H7 (cell line): ENCODE measurements at places on chromosomes 5 and 9. TPM values are rescaled to one million over a fixed set of nuclear protein-coding genes. Genes with fewer than 3 reads are reported as not detected.

IL4 gene
- not detected in 2 replicates for total RNA-seq

DNA sequence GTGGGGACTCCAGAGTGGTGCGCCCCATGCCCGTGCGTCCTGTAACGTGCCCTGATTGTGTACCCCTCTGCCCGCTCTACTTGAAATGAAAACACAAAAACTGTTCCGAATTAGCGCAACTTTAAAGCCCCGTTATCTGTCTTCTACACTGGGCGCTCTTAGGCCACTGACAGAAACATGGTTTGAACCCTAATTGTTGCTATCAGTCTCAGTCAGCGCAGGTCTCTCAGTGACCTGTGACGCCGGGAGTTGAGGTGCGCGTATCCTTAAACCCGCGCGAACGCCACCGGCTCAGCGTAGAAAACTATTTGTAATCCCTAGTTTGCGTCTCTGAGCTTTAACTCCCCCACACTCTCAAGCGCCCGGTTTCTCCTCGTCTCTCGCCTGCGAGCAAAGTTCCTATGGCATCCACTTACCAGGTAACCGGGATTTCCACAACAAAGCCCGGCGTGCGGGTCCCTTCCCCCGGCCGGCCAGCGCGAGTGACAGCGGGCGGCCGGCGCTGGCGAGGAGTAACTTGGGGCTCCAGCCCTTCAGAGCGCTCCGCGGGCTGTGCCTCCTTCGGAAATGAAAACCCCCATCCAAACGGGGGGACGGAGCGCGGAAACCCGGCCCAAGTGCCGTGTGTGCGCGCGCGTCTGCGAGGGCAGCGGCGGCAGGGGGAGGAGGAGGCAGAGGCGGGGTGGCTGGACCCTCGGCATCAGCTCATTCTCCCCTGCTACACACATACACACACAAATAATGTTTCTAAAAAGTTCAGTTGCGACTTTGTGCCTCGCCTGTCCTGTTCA lies 668 bp downstream of the GLIS3 start:
- peak; percentile 78 for DNase-seq

GABRA1 gene
- total RNA-seq: 0.76 and 1.4 TPM in 2 replicates

DNA sequence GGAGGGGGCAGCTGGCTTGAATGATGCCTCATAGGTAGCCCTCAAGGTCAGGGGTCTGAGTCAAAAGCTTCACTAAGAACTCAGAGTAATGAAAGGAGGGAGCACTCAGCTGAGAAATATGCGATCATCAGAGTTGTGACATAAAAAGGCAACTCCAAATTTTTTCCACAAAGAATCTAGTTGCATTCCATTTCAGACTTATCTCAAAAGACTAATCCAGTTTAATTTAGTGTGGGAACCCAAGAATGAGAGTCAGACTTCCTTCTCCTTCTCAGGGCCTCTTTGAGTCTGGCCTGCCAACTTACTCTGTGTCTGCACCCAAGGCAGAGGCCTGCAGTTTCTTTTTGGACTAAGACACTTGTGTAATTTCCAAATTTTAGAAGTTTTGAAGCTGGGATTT lies 34.7 kb downstream of the GABRP start:
- no peak for DNase-seq

DNA sequence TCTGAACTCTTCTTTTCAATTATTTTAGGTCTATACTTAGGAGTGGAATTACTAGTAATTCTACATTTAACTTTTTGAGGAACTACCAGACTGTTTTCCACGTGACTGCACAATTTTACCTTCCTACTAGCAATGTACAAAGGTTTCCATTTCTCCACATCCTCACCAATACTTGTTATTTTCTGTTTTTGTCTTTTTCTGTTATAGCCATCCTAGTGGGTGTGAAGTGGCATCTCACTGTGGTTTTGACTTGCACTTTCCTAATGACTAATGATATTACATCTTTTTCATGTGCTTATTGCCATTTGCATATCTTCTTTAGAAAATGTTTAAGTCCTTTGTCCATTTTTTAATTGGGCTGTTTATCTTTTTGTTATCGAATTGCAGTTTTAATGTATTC lies 136.9 kb upstream of the EGFLAM start:
- DNase-seq: no peak

DNA sequence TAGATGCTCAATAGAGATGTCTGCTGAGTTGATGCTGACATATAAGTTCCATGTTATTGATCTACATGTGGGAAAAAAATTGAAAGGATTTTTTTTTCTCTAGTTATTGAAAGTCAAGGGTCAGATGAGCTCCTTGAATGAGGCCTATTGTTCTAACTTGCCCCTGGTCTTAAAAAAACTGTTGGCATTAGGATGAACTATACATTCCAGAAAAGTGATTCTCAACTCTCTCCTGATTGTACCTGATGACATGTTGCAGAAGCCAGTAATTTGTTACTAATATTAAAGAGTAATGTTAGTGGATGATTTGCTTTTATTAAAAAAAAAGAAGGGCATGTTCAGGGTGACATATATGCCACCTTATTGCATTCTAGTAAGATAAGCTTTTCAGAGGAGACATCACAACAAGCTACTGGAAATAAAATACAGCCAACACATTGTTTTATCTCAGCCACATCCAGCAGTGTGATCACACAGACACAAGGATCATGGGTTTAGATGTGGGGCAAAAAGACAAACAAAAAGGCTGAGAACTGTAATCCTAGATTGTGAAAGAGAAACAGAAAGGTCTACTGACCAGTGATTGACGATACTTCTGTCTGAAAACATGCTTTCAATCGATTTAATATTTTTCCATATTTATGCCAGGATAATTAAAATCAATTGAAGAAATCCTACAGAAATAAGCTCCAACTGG lies 1314.1 kb upstream of the C9orf72 start:
- DNase-seq: no peak

- DNase-seq: no peak
Observed at GRCh38 chr5:12911156-12911555, 1006.9 kb upstream of the CTNND2 start.

NR2F1-AS1 gene
- total RNA-seq: 1.1 and 1.8 TPM in 2 replicates

DNA sequence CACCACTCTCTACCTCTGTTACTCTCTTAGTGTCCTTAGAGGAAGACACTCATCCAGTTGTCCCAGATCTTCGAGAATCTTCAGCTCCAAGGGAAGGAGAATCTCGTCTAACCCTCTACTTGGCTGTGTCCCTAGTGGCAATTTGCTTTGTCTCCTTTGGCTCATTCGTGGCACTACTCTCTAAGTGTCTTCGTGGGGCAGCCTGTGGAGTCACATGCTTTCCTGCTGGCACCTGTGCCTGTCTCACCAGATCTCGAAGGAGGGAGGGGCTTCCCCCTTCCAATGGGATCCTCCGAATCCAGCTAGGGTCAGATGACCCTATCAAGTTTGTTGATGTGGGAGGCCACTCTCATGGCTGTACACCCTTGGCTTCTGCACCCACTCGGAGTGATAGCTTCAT lies 1.8 kb upstream of the PCDHGC5 start:
- DNase-seq: no peak

- DNase-seq: no peak
Observed at GRCh38 chr5:134769206-134769605, 10.6 kb downstream of the DDX46 start.

INSL4 gene
- not detected in 2 replicates for total RNA-seq

TRIM14 gene
- total RNA-seq: 3.7 and 3.8 TPM in 2 replicates

- no peak for DNase-seq
Observed at GRCh38 chr9:118148990-118149389, 444.8 kb downstream of the TLR4 start.

DNA sequence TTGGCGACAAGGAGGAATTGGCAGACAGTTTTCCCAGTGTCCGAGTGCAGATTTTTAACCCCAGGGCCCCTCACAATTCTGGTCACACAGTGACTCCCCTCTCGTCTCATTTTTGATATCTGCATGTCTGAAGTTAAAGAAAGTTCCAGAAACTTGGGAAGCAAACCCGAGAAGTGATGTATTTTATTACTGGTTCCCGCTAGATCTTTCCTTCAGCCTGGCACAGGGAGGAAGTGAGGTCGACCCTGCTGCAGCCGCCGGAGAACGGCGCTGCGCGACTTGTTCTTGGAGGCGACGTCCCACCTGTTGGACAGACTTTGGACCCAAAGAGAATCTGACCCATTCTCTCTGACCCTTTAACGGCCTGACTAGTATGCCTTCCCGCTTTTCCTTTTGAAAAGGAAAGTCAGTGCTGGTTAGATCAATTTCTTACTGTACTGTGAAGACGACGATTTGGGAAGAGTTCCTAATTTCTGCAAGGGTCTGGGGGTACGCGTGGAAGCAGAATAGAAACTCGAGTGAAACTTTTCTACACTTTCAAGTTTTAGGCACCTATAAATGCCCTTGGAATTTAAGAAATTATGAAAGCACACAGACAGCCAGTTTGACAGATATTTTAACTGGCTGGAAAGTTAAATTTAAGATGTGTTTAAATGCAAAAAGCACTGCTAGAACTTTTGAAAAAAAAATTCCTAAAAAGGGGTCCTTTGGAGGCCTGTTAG lies 744 bp downstream of the OTULIN start:
- DNase-seq: no peak

PPP1R2B gene
- total RNA-seq: not detected in 2 replicates

CARD6 gene
- 0.22 and 0.35 TPM in 2 replicates for total RNA-seq

NRG2 gene
- 0.24 TPM in 1 of 2 replicates, not detected in the other for total RNA-seq

- peak; percentile 22 for DNase-seq
Observed at GRCh38 chr9:35415402-35416097, 74.4 kb upstream of the RUSC2 start.

DNA sequence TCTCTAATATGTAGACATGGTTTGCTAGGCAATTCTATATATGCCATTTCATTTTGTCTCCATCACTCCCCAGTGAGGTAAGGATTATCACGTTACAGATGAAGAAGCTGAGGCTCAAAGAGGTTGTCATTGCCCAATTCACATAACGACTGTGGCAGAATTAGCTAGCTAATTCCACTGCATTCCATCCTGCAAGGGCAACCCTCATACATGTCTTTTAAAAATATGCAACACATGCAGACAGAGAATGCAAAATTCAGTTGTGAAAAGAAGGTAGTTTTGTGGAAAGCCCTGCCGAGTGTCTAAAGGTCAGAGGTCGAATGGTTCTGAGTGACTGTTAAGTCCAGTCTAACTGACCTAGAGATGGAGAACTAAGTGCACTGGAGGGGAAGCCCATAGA lies 219.2 kb downstream of the PAPPA start:
- no peak for DNase-seq

DNA sequence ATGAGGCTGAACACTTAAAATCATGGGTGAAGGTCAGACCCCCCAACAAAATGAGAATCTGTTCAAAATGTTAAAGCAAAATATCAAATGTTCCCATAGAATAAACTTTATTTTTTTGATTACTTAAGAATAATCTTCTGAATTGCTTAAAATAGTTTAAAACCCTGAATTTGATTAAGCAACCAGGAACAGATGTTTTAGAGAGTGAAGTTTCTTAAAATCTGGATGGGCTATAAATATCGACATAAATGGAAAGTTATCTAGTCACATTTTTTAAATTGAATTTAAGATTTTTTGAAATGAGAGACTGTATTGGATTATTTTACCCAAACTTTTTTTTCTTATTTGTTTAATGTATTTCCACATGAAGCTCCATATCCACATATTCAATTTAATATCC lies 98.5 kb downstream of the ADAMTS12 start:
- no peak for DNase-seq

MEIKIN gene
- not detected in 2 replicates for total RNA-seq

DNA sequence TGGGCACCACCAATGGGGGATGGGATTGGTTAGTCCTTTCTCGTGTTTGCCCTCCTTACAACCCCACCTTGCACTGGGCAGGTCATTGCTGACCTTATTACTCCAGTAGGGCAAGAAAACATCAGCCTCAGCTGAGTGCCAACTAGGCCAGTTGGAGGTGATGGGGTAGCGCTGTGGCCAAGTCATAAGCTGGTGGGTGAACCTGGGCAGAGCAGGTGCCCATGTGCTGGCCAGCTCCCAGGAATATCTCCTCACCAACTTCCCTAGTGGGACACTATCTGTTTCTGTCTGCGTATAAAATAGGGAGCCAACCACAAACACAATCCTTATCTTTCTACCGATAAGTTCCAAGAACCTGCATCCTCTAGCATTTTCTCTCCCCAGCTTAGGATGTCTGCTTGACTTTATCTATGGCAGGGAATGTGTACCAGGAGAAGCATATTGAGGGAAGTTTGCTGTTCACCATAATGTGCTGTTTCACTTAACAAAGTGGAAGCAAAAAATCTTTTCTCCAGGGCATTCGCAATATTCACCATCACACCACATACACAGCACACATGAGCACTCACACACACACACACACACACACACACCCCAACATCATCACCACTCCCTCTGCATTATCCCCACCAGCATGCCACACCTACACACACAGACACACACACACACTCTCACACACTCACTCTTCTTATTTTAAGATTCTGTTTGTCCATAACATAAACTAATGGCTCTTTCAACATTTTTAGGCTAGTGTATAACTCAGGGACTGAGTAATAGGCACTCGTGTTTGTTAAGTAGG lies 390.0 kb downstream of the ENC1 start:
- no peak for DNase-seq

DNA sequence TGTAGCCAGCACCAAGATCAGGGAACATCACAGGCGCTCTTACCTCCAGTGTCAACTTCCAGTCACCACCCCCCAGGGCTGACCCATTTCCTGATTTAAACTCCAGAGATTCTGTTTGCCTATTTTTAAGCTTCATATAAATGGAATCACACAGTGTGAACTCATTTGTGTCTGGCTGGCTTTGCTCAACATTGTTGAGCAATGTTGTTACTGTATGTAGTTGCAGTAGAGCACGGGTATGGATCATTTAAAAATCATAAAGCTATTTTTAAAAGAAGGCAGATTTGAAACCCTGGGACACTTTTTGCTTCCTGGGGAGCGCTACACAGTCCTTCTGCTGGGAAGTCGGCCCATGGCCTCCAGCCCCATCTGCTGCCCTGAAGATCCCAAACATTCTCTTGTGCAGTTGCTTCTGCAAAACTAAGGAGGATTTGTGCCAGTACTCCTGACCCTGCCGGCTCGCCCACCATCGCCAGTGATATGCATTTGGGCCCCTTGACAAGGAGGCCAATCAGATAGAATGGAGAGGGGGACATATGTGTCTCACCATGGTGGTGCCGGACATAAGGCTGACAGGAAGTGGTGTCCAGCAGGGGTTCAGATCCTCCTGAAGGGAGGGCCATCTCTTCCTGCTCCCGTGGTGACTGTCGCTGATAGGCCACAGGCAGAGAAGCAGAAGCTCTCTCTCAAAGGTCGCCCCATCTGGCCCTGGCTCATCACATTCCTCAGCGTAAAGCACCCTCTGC lies 13.3 kb downstream of the DCANP1 start:
- peak; percentile 36 for DNase-seq

NR3C1 gene
- total RNA-seq: 19.0 and 21.1 TPM in 2 replicates

C9 gene
- not detected in 2 replicates for total RNA-seq
